ELR (cell line): ENCODE measurements at places on chromosomes 11 and 22.

DNA sequence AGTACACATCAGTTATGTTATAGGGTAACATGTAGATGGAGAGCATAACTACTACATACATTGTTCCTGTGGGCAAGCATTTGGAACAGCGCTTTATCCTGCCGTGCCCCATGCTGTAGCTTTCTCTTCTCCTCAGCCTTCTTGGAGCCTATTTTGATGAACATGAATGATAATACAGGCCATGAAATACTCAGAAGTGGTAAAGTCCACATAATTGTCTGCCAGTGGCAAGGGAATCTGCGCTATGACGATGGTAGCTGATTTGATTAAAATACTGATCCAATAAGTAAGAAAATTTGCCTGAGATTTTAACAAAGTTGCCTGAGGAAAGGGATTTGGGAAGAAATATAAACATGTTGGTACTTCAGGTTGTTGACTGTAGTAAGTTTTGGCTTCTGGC lies 23.3 kb downstream of the ALKBH3 start:
- no peak for DNase-seq

- no peak for DNase-seq
These were observed 14.8 kb downstream of the IGLL5 start for GRCh38 chr22:22902247-22903001.

DNA sequence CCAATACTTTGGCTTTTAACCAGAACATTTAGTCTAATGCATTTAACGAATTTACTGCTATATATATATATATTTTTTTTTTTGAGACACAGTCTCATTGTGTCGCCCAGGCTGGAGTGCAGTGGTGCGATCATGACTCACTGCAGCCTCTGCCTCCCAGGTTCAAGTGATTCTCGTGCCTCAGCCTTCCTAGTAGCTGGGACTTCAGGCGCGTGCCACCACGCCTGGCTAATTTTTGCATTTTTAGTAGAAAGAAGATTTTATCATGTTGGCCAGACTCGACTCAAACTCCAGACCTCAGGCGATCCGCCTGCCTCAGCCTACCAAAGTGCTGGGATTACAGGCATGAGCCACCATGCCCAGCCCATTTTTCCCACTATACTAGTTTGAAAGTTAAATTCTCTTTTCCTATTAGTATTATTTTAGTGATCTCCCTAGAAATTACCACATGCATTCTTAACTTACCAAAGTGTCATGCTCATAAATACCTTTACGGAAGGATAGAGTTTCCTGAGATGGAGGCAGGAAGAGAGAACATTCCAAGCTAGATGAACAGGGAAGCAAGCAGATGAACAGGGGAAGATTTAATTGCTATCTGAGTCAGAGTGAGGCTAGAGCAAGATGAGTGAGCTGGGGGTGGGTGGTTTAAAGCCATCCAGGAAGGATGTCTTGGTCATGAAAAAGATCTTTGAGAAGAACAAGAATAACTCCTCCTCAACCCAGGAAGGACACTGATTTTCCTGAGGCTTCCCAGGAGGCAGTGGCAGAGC lies 4.4 kb upstream of the PGAP2 start:
- DNase-seq: peak; percentile 89

DNA sequence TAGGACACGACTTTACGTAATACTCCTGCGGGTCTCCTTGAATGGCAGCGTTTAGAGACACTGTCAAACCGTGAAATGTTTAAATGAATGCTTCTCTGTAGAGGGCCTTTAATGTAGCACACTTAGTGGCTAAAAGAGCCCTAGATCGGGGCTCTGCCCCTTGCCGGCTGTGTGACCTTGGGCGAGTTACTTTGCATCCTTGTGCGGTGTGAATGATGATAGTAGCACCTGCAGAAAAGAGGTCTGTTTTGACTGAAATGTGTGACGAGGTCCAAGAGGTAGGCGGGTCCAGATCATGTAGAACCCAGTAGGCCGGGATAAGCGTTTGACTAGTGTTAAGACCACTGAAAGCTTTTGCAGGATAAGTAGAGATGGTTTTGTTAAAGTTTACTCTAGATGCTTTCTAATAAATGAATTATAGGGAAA lies 866 bp downstream of the MED17 start:
- peak; percentile 33 for DNase-seq

- no peak for DNase-seq
These were observed 8.7 kb downstream of the CRYBB3 start for GRCh38 chr22:25208328-25208727.
